K562 (cell line): ENCODE measurements at places on chromosomes 11 and 22.

DNA sequence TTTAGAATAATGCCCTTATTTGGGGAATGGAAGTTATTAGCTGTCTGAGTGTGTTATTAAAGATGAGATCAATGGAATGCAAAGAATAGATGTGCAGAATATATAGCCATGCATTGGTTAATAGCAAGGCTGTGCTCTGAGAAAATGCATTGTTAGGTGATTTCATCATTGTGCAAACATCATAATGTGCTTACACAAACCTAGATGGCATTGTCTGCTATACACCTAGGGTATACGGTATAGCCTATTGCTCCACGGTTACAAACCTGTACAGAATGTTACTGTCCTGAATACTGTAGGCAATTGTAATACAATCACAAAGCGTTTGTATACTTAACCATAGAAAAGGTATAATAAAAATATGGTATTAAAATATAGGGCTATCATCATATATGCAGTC is 25.5 kb downstream of the SLC5A12 start:
- DNase-seq = no peak

DNA sequence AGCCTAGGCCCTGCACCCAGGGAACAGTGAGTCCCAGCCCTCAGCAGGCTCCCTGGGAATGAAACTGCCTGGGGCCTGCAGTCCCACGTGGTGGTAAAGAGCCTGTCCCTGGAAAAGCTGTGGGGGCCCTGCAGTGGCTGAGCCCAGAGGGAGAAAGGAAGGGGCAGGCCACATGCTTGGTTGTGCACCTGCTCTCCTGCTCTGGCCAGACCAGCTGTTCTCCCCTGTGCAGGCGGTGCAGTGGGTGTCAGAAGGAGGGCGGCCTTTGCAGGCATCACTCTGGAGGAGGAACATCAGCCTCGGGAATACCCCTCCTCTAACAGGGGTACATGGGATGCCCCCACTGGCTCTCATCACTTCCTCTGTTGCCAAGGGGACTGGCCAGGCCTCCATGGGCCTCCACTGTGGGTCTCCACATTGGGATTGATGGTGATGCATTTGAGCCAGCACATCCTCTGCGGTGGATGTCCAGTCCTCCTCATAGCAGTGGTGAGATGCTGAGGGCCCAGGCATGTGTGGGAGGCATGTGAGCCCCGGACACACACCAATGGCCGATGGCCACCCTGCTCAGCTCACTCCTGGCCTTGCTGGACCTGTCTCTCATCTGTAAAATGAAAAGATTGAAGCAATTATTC is 690.4 kb downstream of the BRD1 start:
- no peak for DNase-seq

- DNase-seq = no peak
Observed at GRCh38 chr11:26095340-26095739, 236.6 kb upstream of the ANO3 start.

GRCh38 chr11:132942611-132943356 is 589.5 kb downstream of the OPCML start:
- no peak for DNase-seq

DNA sequence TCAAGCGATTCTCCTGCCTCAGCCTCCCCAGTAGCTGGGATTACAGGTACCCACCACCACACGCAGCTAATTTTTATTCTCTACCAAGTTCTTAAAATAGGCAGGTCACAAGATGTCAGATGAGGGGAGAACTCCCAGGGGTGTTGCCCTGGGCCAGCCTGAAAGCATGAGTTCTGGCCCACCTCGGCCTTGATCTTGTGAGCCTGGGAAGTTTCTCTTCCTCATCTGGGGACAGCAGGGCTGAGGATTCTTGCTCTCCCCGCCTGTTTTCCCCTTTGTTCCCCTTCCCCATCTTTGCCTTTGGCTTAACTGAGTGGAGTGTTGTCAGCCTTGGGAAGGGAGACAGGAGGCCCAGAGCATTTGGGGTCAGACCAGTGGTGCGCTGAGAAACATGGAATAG is 3.5 kb downstream of the PDXP start:
- DNase-seq = no peak

DNA sequence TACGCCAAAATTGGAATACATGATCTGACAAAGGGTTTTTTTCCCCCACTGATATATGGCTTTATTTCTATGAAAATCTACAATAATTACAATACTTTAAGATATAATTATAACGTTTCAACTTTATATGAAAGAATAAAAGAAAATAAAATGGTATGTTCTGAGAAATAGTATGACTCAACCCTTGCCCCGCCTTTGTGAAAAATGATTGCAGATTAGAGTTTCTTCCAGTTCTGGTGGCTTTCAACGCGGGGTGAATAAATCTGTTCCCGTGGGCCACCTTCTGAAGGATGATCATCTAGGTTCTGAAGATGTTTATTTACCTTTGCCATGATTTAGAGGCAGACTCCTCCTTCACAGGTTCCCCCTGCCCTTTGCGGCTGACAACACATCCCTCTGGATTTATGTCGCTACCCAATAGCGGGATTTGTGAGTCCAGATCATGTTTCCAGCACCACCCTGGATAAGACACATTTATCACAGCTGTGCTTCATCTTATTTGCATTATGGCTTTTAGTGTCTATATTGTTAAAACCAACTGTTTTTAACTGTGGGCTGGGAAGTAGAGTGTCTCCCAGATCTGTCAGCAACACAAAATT is 607.0 kb upstream of the KIRREL3 start:
- no peak for DNase-seq

GRCh38 chr11:24502425-24502824 is 5.6 kb downstream of the LUZP2 start:
- DNase-seq = no peak
